ENCODE measurements at places on chromosomes 16 and 17. TPM values are rescaled to one million over a fixed set of nuclear protein-coding genes. Genes with fewer than 3 reads are reported as not detected.

Gene PLEKHM1
- 15.7 TPM for total RNA-seq

Gene ITGA2B
- 0.05 TPM for total RNA-seq

Gene SPATA32
- total RNA-seq, result not detected

Gene WNT9B
- not detected for total RNA-seq

Gene MSRB1
- total RNA-seq, result 22.5 TPM

Gene TPSAB1
- 2.1 TPM for total RNA-seq

Gene FOXC2
- total RNA-seq, result 1.3 TPM

Gene KRTAP2-1
- not detected for total RNA-seq
